ENCODE measurements at places on chromosomes 3 and 15.

GRCh38 chr3:59388555-59389270, 338.9 kb upstream of the CFAP20DC start:
- no peak for DNase-seq

DNA sequence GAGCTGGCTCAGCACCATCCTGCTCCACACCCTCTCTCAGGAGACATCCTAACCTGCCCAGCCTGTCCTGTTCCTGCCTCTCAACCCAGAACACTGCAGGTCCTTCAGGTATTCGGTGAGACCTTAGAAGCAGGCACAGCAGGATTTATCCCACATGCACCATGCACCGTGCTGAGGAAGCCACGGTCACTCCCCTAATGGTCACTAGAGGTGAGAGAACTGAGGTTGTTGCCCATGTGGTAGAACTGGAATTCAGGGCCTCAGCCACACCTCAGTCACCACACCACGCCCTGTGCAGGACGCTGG, 36.9 kb downstream of the APBA2 start:
- no peak for DNase-seq

DNA sequence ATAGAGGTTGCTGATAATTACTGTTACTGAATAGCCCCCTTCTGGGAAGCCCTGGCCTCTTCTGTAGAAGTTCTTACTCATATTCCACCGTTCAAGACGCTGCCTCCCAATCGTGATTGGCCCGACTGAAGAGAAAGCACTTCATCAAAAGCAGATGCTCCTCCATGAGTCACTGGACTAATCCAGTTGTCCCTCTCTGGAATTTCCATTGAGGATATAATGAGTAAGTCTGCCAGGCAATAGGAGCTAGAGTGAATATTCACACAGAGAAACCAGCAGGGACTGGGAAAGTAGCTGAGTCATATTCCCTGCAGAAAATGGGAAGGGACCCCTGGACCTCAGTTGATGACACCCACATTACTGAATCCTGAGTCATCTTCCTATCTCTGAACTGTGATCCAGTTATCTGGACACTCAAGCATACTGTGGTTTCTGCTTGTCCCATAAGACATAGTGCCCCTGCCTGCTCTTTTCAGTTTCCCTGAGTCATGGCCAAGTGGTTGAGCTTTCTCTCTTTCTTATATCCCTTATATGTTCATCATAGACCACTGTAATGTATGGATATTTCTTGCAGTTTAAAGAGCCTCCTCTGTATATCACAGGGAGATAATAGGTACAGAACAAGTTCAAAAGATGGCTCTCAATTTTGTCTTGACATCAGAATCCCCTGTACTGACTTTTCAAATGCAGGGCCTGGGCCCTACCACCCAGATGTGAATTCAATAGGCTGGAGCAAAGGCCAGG, 151.2 kb upstream of the CDIN1 start:
- peak; percentile 35 for DNase-seq

DNA sequence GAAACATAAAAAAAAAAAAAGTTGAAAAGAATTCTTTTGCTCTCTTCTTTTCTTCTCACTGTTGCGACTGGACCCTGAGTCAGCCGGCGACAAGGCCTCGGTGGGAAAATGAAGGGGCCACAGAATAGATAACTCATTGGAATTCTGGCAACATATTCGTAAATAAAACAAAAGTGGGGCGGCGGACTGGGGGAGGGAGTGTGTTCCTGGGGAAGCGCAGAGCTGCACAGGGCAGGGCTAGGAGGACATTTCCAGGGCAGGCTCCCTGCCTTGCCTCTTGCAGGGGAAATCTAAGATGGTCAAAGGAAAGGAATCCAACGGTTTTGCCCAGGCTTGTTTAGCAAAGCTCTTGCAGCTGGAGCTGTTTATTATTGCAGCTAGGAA, 1042.8 kb upstream of the NR2F2 start:
- DNase-seq, result no peak

DNA sequence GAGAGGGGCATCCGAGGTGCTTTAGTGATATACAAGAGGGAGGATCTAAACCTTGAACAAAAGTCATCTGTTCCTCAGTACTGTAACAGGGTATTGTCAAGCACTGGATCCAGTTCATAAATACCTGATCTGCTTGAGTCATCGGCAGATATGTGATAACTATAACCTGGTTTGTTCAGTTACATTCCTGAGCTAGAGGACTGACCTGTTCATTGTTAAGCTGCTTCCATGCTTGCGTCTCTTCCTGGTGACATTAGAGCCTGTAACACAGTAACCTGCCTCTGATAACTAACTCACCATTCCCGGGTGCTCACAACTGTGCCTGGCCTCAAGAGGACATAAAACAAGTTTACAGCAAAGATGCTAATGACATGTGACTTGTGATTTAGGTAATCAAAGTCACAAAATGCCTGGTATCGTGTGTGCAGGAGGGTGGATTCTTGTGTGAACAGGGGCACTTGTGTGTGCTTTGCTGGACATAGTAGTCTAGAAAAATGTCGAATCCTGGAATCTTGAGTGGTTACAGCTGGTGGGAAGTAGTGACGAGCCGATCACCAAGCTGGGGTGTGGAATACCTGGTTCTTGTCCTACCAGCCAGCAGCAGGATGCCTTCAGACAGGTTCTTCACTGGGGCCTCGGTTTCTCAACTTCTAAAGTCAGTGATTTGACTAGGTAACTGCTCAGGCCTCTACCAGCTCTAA, 30.9 kb upstream of the POLR2M start:
- DNase-seq, result peak; percentile 82

- DNase-seq, result no peak
Measured at GRCh38 chr3:64491843-64492242, 196.0 kb downstream of the ADAMTS9 start.

DNA sequence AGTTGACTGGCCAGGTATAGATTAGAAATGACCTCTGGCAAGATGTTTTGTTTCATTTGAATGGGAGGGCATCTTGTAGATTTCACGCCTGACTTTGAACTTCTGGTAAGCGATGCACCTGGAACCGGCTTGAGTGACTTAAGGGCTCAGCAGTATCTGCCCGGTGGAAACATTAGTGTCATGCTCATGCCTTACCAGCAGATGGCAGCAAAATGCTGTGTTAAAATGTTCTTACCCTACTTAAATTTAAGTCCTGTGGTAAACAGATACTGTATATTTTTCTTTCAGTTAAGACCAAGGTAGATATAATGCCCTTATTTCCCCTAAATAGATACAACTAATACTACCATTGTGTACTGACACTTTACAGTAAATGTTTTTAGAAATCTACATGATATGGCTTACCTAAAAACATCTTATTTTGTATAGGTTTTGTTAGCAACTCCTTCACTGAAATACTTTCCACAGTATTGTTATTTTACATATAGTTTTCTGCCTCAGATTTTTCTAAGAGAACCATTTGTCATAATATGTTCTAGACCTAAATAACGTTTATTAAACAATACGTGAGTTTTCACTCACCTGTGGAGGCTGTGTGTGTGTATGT, 25.5 kb downstream of the ASB7 start:
- peak; percentile 91 for DNase-seq

DNA sequence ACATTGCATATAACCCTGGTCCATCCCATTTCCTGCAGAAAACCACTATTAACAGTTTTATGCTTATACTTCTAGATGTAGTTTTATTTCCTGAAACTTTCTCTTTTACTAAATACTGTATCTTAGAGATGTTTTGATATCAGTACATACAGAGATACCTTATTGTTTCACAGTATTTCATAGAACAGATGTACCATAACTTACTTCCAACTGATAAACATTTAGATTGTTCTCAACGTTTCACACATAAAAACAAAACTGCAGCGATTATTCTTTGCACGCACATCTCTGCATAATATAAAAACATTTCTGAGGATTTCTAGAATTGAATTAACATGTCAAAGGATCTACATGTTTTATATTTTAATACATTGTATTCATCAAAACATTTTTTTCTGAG, 2.6 kb downstream of the ZNF80 start:
- no peak for DNase-seq

GRCh38 chr15:49135342-49135857, 20.0 kb downstream of the COPS2 start:
- no peak for DNase-seq

- DNase-seq, result no peak
Measured at GRCh38 chr3:24480497-24480896, 14.2 kb downstream of the THRB start.

DNA sequence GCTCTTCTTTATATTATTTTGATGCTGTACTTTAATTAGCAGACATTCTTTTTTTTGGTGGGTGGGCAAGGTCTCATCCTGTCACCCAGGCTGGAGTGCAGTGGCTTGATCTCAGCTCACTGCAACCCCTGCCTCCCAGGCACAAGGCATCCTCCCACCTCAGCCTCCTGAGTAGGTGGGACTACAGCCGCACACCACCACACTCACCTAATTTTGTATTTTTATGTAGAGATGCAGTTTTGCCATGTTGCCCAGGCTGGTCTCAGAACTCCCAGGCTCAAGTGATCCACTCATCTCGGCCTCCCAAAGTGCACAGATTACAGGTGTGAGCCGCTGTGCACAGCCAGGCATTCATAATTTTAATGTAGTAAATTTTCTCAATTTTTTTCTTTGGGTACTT, 608.1 kb downstream of the ZNF385D start:
- DNase-seq, result no peak

- no peak for DNase-seq
Measured at GRCh38 chr3:164879201-164879600, 199.1 kb downstream of the SI start.

DNA sequence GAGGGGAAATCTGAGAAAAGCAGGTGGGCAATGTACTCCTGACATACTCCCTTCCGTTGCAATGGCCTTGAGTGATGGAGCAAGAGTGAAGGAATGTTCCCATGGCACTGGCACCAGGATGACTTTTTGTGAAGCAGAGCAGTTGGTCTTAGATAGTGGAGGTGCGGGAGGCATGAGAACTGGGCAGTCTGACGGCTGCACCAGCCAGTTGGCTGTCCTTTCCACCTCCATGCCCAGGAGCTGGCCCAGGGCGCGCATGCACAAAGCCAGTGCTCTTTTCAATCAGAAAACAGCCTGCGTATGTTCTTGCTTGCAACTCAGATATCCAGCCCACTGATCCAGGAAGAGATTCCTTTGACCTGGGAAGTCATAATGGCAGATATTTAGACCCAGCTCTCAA, 136.8 kb downstream of the PGPEP1L start:
- no peak for DNase-seq

DNA sequence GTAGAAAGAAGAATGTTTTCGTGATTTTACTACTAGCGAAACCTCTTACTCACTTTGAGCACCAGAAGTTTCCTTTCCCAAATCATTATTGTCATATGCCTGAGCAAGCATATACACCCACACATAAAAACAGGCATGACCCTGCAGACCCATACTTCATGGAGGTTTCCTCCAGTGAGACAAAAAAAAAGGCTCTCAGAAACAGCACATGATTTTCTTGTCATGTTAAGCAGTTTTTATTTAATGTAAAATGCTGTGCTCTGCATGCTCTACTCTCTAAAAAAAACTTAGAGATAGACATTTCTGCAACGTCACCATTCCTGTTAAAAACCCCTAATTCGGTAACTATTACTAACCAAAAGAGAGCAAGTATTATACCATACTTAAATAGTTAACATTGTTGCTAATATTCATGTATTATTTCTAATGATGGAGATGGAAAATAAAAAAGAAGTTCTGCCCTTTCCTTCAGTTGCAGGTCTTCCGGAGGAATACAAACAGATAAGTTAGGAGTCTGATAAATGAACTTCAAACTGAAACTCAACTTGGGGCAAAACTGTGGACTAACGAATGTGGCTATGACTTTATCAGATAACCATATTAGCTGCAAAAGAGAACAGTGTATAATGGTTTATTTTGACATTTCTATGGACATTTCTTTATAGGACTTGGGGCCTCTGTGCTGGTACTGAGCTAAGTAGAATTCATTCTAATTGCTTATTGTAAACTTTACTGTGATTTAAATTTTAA, 15.9 kb downstream of the CD200R1 start:
- DNase-seq, result no peak

- DNase-seq, result no peak
Measured at GRCh38 chr15:70650567-70651302, 112.6 kb downstream of the UACA start.

DNA sequence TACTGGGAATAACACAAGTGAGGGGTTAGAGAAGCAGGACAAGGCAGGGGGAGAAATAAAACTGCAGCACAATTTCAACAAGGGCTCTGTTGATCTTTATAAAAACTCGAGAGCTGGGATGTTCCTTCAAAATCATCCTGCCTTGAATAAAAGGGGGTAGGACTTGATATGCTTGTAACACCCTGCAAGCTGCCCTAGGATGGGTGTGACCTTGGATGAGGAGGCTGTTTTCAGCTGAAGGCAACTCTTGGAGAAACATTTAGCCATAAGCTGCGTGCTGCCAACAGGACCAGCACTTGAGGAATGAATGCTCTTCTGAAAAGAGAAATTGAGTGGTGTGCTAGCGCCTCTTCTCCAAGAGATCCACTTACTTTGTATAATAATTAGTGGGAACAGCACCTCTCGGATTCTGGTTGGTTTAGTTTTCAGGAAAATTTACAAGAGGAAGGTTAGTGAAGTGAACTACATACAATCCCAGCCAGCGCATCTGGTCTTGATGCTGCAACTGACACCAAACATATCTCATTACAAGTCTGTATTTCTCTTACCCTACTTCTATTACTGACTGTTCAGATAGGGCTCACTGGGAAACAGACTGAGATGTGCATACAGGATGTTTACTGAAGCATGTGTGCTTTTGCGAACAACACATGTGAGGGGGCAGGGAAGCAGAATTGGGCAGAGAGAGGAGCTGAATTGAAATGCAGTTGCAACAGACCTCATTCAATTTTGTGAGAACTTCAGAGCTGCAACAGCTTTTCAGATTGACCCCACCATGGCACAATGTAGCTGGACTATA, 643.0 kb upstream of the GOLIM4 start:
- no peak for DNase-seq

DNA sequence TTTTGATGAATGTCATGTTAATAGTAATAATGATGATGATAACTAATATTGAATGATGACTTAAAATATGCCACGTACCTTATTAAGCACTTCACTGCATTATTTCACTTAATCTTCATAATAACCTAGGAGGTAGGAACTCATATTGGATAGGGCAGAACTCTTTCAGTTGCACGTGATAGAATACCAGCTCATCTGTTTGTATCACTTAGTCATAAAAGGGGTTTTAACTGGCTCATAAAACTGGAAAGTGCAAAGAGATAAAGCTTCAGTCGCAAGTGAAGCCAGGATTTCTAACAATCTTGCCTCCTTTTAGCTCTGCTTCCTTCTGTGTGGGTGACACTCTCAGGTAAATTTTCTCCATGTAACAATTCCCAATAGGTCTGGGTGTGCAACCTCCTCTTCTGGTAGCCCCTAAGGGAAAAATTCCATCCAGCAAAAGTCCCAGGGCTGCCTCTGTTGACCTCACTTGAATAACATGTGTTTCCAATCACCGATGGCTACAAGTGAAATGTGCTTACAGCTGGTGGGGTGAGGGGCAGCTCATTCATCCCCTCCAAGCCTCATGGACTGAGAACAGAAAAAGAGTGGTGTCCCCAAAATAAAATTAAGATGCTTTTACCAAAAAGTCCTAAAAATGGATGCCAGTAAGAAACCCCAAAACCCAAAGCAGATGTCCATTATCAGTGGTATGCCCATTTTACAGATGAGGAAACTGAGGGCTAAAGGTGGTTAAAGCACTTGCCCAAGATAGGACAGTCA, 9.3 kb downstream of the GXYLT2 start:
- DNase-seq, result no peak
